ENCODE measurements at places on chromosomes 7 and 10.

- no peak for DNase-seq
Observed at GRCh38 chr10:28139138-28139537, 140.3 kb upstream of the ODAD2 start.

DNA sequence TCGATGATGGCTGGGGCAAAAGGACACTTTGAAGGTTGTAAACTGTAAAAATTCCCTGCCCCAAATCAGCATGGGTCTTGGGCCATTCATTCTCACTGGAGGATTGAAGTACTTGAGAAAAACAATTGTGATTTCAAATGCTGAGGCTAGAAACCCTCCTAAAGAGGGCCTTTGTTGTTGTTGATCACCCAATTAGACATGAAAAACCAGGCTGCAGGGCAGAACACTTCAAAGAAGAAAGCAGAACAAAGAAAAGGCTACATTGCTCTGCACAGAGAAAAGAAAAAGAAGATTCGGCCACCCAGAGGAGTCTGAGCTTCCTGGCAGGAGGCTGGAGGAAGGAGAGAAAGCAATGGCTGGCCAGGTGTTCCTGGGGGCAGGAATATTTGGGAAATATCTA, 143.1 kb downstream of the NPY start:
- no peak for DNase-seq

- peak; percentile 88 for DNase-seq
Observed at GRCh38 chr7:28355635-28356319, 56.5 kb upstream of the CREB5 start.

DNA sequence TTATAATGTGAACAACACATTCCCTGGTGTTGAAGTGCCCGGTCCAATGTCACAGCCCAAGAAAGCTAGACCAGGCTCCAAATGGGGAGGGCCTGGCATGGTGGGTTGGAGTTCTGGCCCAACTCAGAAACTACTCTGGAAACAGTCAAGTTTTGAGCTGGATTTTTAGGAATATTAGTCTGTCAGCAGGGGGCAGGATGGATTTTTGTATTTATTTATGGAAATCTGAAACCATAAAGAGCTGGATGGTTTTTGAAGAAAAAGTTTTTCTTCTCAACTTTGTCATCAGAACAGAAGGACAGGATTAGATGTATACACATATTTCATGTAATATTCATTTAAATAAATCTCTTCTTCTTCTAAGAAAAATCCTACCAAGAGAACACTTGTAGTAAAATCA, 97.5 kb downstream of the POU6F2 start:
- no peak for DNase-seq

- no peak for DNase-seq
Observed at GRCh38 chr7:20200361-20200760, 16.8 kb downstream of the MACC1 start.

- no peak for DNase-seq
Observed at GRCh38 chr7:127347567-127348246, 44.8 kb downstream of the ZNF800 start.

DNA sequence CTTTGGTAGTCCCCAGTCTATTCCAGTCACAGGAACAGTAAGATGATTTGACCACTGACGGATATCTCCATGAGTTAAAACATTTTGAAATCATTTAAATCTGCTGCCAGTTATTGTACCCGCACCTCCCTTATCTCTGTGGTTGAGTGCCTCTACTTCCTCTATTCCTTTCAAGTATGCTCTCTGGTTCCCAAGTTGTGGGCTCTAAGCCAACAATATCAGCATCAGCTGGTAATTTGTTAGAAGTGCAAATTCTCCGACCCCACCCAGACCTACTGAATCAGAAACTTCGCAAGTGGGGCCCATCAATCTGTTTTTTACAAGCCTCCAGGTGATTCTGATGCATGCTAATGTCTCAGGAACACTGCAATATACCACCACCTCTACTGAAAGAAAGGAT, 235.5 kb downstream of the CCSER2 start:
- no peak for DNase-seq

DNA sequence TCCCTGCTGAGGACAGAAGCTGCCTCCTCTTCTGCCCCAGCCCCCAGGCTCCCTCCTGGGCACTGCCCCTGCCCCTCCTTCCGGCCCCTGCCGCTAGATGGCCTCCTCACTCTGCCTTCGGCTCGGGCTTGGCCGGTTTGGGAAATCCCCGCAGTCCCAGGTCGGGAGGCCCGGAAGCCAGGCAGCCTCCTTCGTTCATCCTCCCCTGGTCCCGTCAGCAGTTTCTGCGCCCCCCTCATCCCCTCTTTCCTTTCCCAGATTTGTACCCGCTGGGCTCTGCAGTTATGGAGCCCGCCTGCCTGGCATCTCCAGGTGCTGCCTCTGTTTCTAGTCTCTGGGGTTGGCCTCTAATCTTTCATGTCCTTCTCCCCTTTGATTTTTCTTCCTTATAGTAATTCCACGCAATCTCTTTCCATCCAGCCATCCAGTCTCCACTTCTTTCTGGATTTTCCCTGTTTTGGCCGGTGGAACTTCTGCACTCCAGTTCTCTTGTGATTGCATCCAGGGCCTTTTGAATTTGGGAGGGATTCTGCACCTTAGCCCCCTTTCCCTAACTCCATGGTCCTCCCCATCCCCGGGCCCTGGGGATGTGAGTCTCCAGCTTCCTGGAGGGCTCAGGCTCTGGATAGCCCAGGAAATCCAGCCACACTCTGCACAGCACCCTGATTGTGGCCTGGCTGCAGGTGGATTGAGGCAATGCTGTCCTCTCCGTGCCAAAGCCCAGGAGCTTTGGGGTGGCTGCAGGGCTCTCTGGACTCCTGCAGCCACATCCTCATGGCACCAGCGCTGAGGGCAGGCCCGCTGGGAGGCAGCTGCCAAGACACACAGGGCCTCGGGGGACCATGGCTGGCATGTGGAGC, 3.3 kb upstream of the SHH start:
- no peak for DNase-seq

DNA sequence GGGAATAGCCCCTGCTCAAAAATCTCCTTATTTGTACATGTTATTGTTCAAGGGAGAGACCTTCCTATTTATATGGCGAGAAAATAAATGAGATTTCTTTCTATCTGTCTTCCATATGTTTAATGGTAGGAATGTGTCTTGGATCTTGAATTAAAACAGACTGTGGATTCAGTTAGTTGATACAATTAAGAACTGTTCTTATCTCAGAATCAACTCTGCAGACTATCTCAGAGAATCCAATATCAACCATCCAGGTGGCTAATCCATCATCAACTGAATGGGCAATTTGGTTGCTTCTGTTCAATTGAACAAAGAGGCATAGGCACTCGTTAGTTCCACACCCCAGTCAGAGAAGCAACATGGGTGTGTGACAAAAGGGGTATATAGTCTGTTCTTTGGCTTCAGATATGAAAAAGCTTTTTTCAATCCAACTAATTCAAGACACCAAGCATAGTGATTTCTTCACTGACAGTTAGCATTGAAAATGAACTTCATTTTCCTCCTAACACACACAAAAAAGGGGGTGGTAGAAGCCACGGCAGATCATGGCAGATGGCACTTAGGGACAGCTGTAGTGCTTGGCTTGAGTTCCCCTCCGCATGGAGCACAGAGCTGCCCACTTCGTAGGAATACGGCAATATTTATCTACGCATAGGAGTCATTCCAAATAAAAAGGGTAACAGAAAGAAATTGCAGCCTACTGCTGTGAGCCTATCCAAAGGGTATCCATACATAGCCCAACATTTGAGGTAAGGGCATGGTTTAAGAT, 135.9 kb downstream of the KIAA1217 start:
- DNase-seq, result no peak

DNA sequence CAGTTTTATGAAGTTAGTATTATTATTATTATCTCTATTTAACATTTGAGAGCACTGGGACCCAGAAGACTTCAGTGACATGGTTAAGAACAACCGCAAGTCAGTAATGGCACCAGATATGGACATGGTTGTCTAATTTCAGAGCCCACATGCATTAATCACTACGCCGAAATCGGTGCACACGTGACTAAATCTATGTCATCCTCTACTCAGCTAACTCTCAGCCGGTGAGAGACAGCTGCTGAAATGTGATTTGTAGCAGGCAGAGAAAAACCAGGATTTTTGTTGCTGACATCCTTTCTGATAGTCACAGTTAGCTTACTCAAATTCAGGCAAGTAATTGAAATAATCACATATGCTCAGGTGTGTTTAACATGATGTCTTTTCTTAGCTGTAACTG, 127.7 kb downstream of the SPAG6 start:
- DNase-seq, result no peak

- DNase-seq, result no peak
Observed at GRCh38 chr7:121011401-121011800, 22.9 kb downstream of the CPED1 start.

DNA sequence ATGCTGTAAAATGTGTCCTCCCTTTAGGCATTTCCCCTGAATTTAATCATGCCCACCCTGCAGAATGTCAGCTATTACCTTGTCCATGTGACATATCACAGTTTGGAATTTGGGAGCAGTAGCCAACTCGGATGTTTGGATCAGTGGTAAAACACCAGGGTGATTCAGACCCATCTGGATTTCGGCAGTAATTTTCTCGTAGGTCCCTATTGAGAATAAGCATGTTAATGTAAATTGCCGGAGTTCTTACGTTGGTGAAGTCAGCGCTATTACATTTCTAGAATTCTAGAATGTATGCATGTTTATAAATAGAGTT, 44.1 kb downstream of the HGF start:
- DNase-seq, result no peak

- DNase-seq, result peak; percentile 36
Observed at GRCh38 chr10:105252911-105253310, 611.8 kb downstream of the SORCS3 start.

DNA sequence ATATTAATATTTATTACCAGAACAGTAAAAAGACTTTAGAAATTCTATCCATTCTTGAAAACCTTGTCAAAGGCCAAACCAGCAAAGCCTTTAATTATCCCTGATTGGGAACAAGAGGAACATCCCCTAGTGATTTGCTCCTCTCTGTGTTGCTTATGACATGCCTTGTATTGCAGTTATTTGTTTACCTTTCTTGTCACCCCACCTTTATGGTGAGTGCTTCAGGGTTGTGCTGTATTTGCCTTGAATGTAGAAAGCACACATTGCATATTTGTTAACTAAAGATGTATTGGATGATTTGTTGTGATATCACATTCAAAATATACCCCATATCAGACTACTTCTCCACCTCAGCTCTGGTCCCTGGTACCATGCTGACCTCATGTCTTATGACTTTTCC, 23.5 kb upstream of the TECTB start:
- no peak for DNase-seq

DNA sequence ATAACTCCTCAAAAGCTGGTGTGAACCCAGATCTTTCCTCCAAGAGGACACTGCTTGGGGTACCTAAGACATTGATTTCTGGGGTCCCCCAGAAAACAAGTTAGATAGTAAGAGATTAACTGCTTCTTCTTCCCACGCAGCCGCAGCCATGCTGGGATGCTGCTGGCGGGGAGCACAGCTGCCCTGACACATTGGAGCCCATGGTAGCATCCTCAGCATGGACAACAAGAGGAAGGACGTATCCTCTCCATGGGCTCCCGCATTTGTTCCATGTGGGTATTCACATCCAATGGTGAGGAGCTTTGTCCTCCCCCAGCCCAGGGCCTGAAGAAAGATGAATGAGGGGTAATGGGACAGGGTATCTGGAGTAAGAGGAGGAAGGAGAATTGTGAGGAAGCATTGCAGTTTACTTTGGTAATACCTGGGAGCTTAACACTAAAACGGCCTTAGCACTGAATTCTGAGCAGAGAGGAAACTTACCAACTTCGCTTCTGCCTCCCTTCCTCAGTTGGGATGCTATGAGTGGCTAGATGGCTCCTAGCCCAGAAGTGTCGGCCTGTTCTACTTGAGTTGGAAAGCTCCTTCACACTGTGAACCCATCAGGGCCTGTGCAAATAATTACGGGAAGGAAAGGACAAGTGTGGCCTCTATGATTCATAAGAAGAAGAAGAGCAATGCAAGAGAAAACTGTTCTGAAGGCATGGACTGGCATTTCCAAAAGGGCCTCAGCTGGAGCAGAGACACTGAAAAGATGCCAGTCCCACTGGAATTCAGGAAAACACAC, 43.9 kb downstream of the C10orf120 start:
- DNase-seq, result no peak

GRCh38 chr10:63713191-63714144, 192.3 kb downstream of the REEP3 start:
- peak; percentile 48 for DNase-seq

GRCh38 chr10:3782451-3783315, 2.3 kb downstream of the KLF6 start:
- DNase-seq, result peak; percentile 57

DNA sequence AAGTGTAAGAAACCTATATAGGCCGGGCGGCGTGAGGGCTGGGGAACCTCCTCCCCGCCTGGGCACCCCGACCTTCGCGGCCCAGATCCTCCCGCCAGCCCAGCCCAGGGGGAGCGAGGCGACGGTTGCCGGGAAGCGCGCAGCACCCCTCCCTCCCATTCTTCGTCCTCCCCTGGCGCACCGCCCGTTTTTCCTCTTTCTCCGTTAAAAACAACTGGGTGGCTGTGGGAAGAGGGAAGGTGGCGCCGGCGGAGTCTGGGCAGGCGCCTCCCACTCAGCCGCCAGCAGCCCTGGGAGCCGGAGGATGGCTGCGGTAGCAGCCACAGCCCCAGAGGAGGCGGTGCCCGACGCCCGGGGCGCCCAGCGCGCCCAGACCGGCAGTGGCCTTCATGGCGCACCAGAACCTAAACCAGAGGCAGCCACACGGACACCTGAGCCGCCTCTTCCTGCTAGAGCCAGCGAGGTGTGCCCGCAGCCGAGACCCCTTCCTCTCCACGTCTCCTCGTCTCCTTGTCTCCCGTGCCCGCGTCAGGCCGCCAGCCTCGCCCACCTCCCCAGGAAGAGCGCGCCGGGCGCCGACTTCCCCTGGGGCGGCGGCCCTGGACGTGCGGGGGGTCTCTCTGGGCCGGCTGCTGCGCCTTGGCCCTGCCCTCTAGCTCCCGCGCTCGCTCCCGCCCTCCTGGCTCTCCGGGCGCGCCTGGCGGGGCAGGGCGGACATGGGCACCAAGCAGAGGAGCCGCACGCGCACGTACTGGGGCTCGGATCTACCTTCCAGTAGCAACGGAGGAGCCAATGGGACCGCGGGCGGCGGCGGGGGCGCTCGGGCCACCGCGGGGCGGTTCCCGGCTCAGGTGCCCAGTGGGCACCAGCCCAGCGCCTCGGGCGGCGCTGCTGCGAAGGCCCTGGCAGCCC, 32.8 kb upstream of the SFTPD start:
- peak; percentile 88 for DNase-seq

DNA sequence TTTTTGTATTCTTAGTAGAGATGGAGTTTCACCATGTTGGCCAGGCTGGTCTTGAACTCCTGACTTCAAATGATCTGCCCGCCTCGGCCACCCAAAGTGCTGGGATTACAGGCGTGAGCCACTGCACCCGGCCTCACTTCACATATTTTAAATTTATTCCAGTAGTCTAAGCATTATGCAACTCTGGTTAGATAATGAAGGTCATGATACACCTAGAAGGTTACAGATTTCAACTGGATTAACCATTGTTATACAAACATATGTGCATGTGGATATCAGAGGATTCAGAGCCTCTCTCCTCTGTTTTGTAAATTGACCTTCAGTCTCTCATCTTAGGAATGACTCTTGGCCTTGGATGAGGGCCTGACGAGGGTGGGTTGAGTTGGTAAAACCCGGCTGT, 146.3 kb downstream of the DPP6 start:
- no peak for DNase-seq

All from NCI-H146 (cell line).